NCI-H524 (cell line): ENCODE measurements at places on chromosomes 5 and 9.
A peak's percentile ranks its signal among the peaks of the same experiment; 100 is the strongest.

DNA sequence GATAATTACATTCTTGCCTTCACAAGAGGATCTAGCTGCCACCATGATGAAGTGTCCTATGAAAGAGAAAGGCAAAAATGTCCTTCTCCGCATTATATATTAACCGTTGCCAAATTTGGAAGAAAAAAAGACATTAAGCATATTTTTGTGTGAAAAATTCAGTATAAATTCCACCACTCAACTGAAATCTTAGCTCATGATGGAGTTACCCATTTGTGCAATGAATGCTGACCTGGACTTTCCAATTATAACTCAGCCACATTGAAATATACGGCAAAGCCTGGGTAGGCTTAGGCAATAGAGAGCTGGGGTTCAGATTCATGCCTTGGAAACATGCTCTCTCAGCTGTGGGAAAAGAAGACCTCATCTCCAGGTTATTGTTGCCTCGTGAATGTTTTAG lies 71.3 kb upstream of the VCAN start:
- DNase-seq, result no peak

DNA sequence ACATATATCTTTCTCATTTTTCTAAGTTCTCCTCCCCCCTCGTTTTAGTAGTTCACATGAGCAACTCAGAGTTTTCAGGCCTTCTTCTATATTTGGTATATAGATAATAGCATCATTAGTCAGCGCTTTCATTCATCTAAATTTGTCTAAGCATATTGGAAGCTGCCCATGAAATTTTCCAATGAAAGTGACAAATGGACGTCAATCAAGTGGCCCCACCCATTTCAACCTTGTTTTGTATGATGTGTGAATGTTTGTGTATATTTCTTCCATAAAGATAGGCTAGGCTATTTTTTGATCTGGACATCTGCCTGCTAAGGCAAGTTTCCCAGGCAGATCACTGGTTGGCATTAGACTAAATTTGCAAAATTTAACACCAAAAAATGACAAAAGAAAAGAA lies 104.0 kb upstream of the SSBP2 start:
- no peak for DNase-seq

DNA sequence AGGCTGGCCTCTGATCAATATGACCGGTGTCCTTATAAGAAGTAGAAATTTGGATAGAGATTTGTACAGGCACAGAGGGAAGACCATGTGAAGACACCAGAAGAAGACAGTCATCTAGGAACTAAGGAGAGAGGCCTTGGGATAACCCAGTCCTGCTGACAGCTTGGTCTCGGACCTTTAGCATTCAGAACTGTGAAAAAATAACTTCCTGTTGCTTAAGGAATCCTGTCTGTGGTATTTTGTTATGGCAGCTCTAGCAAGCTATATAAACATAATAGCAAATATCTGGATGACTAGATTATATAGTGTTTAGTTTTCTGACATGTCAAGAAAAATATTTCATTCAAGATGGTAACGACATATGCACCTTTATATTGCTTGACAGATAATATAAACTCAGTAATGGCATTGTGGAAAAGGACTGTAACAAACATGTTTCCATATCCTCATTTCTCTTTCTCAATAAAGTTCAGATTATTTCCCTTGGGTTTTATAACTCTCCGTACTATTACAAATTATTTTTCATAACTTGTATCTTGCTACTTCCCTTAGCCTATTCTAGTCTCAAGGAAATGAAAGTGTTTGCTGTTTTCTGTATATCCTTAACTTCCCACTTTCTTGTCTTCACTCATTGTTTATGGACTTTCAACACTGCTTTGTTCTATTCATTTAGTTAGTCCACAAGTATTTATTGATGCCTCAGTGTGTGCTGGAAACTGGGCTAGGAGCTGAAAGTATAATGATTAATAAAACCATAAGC lies 62.4 kb downstream of the KIAA1958 start:
- DNase-seq, result no peak

DNA sequence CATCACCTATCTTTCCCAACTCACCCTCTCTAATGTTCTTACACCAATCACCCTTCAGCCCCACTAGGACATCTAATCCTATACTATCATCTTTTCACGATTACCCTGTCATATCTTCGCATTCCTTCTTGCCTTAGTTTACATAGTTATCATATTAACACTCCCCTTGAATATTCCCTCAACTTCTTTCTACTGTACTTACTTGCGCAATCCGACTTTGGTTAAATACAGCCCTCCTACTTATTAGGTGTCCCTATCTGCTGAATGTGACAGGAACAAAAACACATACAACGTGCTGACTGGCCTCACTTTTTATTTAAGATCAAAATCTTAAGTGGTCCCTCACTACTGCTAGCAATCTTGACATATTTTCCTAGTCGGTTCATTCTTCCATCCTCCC lies 19.5 kb upstream of the HK3 start:
- DNase-seq, result no peak

GRCh38 chr9:131053896-131054295 lies 42.4 kb upstream of the AIF1L start:
- DNase-seq, result no peak

DNA sequence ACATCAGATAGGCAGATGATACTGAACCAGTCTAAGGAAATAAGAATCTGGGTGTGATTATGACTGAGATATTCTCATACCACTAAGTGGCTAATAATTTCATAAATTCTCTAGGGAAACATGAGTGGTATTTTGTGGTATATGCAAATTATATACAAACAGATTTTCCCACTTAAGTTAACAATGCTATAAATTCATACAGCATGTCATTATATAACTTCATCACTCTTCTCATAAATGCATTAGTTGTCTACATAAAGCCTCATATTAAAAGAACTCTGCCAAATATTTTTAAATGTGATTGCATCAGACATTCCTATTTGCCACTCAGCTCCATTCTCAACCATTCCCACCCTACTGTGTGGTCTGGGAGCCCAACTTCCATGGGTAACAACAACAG lies 226.5 kb downstream of the TLE1 start:
- DNase-seq, result no peak

GRCh38 chr9:5743109-5743508 lies 89.8 kb downstream of the ERMP1 start:
- DNase-seq, result no peak

DNA sequence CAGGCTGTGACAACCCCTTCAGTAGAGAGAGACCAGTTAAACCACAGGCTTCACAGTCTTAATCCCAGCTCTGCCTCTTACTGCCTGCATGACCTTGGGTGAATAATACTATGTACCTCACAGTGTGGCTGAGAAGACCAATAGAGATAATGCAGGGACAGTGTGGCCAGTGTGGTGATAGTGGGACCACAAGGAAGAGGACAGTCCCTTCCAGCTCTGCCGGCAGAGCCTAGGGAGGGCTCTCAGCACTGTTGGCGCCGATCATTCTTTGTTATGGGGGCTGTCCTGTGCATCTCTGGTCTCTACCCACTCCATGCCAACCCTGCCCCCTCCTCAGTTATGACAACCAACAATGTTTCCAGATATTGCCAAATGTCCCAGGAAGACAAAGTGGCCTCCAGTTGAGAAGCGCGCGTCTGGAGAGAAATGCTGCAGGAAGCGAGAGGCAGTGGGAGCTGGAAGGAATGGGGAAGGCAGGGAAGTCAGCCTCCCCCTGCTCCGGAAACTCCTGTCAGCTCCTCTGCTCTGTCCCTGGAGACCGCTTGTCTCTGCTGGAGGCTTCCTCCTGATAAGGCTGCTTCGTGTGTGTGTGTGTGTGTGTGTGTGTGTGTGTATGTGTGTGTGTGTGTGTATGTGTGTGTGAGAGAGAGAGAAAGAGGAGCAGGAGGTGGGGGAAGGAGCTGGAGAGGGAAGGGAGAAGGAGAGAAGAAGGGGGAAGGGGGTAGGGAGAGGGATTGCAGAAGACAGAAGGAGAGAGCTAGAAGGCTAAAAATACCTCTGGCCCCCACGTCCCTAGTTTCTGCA lies 31.8 kb upstream of the FABP6 start:
- DNase-seq, result peak; percentile 16
